NCI-H1694 treated with DMSO at 0.1 percent for 48 hours (cell line): ENCODE measurements at places on chromosomes 4 and X.

DNA sequence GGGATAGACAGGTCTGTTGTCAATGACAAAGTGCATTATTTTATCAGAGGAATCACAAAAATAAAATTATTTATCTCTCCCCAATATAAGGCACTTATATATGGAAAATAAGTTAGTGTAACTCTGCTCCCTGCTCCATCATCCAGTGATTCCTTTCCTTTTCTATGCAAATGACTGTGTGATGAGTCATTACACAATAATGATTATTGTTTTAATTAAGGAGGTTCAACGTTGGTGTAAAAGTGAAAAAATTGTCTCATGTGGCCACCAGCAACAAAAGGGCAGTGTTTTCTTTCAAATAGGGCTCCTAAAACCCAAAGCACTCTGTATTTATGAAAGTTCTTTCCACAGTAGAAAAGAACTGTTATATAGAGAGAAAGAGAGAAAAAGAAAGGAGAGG, 16.7 kb downstream of the SLC7A11 start:
- DNase-seq: no peak

DNA sequence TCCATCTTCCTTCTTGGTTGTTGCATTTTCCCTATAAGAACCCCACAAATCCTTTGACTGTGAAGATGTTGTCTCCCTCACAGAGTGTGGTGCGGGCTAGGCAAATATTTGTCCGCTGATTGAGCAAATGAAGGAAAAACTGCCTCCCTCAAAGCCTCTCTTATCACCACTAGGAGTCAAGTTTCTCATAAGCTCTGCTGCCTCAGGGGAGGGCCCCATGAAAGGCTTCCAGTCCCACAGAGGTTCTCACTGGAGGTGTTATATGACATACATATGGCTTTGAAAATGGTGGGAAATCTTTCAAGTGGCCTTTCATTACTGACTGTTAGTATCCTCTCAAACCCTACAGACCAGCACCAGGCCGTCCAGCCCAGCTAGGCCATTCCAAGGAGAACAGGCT, 9.3 kb downstream of the VGLL1 start:
- DNase-seq: no peak

DNA sequence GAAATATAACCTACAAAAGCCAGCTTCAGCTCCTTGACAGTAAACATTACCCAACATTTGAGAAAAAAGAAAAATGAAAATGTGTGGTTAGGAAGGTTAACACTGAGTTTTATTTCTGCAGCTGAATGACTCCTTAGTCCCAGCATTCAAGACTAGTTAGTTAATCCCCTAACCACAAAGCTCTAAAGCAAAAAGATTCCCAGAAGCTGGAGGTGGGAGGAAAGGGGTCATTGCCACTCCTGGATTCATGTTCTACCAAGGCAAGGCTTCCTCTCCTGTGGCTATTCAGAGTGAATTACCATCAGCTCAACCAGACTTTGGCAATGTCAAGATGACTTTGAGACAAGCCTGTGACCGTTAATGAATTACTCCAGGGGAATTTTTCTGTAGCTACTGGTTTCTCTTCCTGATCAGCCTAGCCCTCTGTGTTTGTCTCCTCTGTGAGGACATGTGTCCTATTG, 63.6 kb downstream of the HADH start:
- DNase-seq: no peak

DNA sequence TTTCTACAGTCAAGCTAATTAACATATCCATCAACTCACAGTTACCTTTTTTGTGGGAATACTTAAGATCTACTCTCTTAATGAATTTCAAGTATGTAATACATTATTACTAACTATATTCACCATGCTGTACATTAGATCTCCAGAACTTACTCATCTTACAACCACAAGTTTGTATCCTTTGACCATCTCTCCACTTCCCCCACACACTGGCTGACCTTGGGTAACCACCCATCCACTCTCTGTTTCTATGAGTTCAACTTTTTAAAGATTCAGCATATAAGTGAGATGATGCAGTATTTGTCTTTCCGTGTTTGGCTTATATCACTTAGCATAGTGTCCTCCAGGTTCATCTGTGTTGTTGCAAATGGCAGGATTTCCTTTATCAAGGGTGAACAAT, 30.5 kb upstream of the MAGED1 start:
- no peak for DNase-seq

GRCh38 chr4:74628852-74629620, 165.3 kb downstream of the BTC start:
- no peak for DNase-seq

DNA sequence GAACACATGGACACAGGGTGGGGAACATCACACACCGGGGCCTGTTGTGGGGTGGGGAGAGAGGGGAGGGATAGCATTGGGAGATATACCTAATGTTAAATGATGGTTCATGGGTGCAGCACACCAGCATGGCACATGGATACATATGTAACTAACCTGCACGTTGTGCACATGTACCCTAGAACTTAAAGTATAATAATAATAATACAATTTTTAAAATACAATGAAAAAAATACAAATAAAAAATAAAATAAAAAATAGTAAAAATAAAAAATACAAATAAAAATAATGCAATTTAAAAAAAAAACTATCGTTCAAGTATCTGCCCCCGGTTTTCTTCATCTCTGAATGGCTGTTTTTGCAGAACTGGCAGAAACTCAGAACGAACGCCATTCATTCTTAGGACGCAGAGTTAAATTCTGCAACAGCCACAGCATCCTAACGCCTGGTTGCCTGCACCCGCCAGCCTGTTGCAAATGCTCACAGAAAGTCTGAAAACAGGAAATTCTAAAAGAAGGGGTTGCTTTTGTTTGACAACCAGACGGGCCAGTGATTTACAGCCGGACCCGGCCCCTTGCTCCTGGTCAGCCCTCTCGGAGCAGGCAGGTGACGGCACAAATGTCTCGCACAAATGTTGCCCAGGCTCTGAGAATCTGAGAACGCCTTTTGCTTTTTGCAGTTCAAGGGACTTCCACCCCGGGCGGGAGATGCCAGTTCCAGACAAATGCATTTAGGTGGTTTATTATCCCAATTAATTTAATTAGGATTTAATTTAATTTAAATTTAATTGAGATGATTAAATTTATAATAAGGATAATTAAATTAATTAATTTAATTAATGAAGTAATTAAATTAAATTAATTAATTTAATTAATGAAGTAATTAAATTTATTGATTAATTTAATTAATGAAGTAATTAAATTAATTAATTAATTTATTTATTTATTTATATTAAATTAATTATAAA, 47.8 kb downstream of the CRLF2 start:
- DNase-seq: no peak

DNA sequence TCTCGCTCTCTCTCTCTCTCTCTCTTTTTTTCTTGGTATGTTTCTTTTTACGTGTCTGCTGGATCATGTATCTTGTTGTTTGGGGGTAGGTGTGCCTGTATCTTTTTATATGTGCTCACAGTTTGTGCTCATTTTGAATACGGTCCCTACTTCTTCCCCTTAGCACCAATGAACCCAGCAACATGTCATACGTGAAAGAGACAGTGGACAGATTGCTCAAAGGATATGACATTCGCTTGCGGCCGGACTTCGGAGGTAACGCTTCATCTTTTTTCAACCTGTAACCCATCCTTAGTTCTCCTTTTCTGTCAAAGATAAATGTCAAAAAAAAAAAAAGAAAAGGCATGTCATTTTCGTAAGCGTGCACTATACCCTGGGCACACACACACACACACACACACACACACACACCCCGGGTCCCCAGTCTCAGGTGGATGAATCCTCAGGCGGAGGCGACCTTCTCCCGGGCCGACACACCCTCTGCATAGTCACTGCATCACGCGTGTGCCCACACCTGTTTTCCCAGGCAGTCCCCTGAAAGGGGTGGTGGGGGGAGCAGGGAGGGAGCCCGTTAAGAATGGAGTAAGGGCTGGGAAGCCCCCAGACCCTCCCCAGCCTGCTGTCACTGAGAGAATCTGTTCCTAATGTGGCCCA, 511 bp downstream of the GABRB1 start:
- DNase-seq: no peak

DNA sequence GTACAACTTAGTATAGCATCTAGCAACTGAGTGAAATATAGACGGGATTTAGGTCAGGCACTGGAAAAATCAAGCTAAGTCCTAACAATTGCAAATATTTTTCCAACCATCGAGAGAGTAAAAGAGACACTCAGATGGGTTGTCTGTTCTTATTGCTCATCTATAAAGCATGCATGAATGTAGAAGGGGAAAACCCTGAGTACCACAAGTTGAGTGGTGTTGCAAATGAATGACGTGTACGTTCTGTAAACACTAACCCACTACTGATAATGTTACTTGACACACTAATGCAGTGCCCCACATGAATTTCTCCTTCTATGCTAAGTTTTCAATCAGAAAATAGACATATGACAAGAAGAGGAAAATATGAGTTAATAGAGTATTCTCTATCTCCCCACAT, 211.2 kb downstream of the COX18 start:
- DNase-seq: no peak

DNA sequence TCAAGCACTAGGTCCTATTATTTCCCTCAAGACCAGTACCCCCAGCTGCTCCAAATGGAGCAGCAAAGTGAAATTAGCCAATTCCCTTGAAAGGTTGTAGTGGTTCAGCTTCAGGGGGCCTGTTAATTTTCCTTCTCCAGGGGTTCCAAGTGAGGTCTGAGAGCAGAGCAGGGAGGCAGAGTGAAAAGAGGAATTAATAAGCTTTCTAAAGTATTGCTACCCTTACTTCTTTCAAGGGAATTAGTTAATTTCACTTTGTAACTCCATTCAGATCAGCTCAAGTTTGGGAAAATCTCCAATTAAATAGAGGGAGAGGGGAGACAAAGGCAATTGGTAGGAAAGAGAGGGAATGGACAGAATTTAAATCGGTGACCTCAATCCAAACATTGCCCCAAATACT, 78.7 kb upstream of the SLC7A11 start:
- DNase-seq: no peak

DNA sequence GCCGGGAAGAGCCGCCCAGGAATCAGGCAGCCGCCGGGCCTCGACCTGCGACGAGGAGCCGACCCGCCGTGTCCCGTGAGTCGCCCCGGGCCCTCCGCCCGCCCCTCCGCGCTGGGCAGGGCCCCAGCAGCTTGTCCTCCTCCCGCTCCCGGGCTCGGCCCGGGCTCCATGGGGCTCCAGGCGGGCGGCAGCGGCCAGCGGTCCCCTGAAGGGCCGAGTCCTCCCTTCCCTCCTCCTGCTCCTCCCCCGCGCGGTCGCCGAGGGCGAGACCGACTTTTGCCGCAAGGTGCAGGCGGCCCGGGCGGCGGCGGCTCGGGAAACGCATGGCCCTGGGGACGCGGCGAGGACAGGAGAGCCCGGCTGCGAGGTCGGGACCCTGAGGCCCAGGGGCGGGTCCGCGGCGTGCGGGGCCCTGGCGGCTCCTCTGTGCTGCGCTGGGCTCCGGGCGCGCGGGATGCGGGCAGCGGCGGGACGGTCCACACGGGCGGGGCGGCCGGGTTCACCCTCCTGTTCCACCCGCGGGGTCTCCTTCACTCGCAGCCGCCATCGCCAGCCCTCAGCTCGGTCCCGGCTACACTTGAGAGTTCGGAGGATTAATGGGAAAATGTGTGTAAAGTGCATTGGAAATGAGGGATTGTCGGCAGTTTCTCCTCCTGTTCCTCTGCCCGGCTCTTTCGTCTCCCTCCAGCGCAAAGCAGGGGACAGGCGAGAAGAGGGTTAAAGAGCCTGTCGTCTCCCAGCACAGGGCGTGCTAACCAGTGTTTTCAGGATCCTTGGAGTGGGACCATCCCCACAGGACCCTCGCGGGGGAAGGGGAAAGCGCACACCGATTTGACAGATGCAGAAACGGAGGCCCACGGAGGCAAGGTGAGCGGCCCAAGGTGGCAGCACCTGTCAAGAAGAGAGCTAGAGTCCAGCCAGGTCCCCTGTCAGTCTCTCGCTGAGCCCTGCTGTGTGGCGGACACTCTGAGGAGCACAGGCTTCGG, 16.6 kb upstream of the ZNF718 start:
- no peak for DNase-seq
